ENCODE measurements at places on chromosomes 4 and X.
A peak's percentile ranks its signal among the peaks of the same experiment; 100 is the strongest.

- DNase-seq = no peak
Measured at GRCh38 chr4:24921491-24921890, 8.6 kb upstream of the CCDC149 start.

DNA sequence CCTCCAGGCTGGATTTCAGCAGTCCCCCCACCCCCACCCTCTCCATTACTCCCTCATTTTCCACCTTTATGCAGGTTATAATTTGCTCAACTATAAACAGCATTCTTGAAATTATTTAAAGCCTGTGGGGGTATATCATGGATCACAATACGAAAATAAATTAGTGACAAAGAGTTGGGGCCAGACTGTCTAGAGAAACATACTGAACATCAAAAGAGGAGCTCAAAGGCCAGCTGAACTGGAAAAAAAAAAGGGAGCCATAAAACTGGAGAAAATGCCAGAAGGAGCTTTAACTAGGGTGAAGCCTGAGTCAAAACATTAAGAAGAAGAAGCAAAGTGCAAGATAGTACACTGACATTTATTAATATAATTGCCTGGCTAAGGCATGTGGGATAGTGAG, 137.8 kb downstream of the ANTXR2 start:
- DNase-seq = no peak

- no peak for DNase-seq
Measured at GRCh38 chrX:17474892-17475291, 99.9 kb downstream of the NHS start.

DNA sequence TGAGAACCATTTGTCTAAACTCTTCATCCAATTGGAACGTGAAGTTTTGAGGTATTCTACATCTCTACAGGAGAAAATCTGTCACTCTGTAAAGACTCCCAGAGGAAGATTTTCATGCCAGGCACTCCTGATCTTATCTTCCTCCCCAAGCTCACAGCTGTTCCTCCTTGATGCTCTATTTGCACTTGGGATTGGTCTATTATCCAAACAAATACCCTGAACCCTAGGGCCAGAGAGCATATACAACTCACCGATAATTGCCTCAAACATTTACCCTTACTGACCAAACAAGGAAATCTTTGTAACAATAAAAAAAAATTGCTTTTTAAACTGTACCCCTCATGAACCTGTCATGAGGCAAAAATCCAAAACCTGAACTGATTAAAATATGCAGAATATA, 372.7 kb downstream of the SH2D1A start:
- DNase-seq = no peak

DNA sequence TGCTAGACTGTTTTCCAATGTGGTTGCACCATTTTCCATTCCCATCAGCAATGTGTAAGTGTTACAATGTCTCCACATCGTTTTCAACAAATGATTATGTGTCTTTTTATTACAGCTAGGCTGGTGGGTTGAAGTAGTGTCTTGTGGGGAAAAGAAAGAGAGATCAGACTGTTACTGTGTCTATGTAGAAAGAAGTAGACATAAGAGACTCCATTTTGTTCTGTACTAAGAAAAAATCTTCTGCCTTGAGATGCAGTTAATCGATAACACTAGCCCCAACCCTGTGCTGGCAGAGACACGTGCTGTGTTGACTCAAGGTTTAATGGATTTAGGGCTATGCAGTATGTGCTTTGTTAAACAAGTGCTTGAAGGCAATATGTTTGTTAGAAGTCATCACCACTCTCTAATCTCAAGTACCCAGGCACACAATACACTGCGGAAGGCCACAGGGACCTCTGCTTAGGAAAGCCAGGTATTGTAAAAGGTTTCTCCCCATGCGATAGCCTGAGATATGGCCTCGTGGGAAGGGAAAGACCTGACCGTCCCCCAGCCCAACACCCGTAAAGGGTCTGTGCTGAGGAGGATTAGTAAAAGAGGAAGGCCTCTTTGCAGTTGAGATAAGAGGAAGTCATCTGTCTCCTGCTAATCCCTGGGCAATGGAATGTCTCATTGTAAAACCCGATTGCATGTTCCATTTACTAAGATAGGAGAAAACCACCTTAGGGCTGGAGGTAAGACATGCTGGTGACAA, 23.0 kb upstream of the UGT2B15 start:
- DNase-seq = peak; percentile 66

DNA sequence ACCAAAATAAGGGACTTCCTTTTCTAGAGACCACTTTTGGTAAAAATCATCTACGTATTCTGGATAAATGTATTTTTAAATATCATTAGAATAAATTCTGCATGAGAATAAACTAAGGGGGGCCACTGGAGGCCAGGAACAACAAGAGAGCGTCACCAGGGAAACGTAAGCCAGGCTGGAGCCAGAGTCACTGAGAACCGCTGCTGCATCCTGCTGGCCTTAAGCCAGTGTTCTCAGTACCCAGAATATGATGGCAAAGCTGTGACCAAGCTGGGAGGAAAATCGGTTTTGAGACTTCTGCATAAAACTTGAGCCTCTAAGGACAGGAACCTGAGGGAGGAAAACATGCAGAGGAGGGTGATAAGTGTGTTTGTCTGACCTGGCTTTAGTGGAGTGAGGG, 63.0 kb upstream of the FAM9A start:
- DNase-seq = no peak
